ENCODE measurements at places on chromosomes 7 and 10. TPM values are rescaled to one million over a fixed set of nuclear protein-coding genes. Genes with fewer than 3 reads are reported as not detected.

DNA sequence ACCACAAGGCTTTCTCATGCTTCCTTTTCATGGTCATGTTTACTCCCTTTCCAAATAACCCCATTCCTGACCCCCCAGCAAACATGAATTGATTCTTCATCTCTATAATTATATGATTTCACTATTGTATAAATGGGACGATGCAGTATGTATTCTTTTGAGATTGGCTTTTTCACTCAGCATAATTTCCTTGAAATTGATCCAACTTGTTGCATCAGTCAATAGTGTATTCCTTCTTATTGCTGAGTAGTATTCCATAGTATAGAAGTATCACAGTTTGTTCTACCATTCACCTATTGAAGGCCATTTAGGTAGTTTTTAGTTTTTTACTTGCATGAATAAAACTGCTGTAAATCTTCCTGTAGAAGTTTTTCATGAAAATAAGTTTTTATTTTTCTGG, 264.7 kb downstream of the BAMBI start:
- no peak for DNase-seq

- DNase-seq = no peak
Measured at GRCh38 chr7:44754802-44755697, 6.4 kb downstream of the ZMIZ2 start.

DNA sequence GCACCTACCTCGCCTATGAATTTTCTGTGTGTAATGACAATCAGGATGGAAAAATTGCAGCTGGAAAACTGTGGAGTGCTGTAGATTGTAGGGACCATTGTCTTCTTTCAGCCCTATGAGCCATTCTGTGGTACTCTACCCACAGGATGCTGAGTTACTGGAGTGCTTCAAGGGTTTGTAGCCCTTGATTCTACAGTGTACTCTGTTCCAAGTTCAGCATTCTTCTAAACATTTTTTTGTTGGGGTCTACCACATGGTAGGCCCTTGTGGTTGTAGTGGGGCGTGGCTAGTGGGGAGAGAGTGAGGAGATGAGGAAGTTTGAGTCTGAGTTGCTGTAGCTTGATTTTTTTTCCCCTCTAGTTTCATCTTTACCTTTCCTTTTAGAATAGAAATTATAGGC, 33.5 kb downstream of the REEP3 start:
- DNase-seq = no peak

The C10orf62 gene
- total RNA-seq = not detected

- no peak for DNase-seq
Measured at GRCh38 chr10:114956466-114956865, 18.5 kb downstream of the TRUB1 start.

DNA sequence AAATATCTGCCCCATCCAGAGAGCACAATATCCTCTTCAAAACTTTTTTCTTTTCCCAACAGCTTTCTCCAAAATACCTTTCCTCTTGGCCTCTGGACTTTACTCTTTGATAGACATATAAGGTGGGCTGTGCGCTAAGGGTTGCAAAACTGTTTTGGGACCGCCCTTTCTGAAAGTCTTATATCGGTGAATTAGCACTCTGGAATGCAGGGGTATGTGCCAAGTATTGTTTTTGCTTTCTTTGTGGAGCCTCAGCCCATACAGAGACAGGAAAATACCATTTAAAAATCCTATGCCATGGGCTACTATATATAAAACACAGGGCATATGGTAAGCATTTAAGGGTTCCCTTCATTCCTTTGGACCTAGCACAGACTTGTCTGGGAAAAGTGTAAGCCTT, 37.7 kb downstream of the PPP1R17 start:
- no peak for DNase-seq

The CTBP2 gene
- 57.7 TPM for total RNA-seq

The AVPI1 gene
- 23.7 TPM for total RNA-seq

The IDI2 gene
- total RNA-seq = not detected

The FGL2 gene
- total RNA-seq = 77.9 TPM

The ACHE gene
- 7.8 TPM for total RNA-seq

- no peak for DNase-seq
Measured at GRCh38 chr10:69703256-69703655, 73.2 kb downstream of the FAM241B start.

DNA sequence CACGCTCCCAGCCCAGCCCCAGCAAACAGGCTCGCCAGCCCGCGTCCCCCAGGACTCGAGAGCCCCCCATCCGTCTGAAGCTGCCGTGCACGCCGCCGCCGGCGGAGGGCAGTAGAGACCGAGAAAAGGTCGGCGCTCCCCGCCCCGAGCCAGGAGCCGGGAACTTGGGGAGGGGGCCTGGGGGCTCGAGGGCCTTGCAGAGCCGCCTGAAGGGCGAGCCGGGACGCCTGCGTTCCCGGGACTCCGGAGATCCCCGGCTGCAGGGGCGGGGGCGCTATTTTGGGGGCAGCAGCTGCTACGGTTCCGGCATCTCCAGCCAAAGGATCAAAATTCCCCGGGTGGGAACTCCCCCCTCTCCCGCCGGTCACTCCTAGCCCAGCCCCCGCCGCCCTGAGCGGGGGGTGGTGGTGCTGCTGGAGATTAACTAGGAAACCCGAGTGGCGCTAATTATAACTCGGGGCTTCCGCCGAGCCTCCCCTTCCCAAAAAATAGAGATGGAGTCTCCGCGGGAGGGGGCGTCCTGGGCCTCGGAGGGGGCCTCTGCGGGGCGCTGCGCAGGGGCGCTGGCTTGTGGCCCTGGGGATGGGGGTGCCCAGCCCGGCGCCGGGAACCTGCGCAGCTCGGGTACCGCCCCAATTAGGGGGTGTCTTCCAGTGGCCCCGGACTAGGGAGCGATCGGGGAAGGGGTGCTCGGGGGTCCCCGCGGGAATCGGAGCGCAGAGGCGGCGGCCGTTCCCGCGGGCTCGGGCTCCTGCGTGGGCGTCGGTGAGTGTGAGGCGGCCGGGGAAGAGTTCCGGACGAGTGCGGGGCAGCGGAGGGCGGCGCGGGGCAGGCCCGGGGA, 608 bp downstream of the ACHE start:
- no peak for DNase-seq

The LIPJ gene
- not detected for total RNA-seq

The LGI1 gene
- not detected for total RNA-seq

DNA sequence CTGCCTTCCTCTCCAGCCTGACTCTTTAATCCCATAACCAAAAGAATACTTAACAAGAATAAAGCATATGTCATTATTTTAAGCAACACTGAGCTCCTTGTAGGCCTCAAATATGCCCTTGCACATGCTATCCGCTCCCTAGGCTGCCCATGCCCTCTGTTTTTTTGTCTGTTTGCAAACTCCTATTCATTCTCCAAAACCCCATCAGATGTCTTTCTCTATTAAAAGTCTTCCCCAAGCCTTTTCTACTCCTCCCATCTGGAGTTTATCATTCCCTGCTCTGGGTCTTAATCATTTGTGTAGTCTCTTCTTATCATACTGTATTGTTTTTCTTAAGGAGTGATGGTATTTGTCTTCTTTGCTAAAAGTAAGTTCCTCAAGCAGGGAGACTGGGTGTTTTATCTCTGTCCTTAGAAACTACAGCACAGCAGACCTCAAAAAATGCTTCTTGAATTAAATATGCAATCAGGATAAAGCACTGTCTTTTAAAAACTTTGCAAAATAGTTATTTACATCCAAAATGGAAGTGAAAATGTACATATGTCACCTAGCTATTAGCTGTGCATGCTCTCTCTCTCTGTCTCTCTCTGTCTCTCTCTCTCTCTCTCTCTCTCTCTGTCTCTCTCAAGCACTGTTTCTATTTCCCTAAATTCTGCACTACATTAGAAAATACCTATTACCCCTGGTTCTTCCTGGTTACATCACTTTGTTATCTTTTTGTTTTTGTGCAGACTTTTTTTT, 56.5 kb upstream of the OPALIN start:
- no peak for DNase-seq

- DNase-seq = no peak
Measured at GRCh38 chr7:101167645-101168411, 2.5 kb upstream of the VGF start.

The ABCB8 gene
- total RNA-seq = 50.8 TPM

GRCh38 chr10:11336722-11337162, 274.7 kb downstream of the USP6NL start:
- peak; percentile 42 for DNase-seq

The SLC18A3 gene
- not detected for total RNA-seq

- DNase-seq = no peak
Measured at GRCh38 chr10:56551037-56551436, 190.0 kb upstream of the ZWINT start.

DNA sequence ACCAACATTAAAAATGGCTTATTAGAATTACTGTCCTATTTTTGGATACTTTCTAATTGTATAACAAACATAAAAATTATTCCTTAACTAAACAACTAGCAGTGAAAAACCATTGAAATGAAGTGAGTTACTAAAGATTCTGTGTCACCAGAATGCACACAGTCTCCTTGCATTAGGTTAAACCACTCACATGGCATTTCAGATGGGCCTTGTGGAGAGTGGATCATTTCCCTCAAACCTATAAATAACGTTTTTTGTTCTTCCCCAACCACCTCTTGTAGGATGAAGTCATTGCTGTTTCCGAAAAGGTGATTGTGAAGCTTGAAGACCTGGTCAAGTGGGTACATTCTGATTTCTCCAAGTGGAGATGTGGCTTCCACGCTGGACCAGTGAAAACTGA, 38.4 kb downstream of the ARID5B start:
- no peak for DNase-seq

GRCh38 chr7:20543500-20543899, 72.0 kb upstream of the ABCB5 start:
- DNase-seq = no peak

The CYP2E1 gene
- 11.9 TPM for total RNA-seq

The ANKRD61 gene
- not detected for total RNA-seq

GRCh38 chr7:85525676-85526075, 338.8 kb upstream of the SEMA3D start:
- DNase-seq = no peak

- DNase-seq = no peak
Measured at GRCh38 chr7:19061331-19061730, 56.1 kb downstream of the TWIST1 start.

The DHTKD1 gene
- total RNA-seq = 12.6 TPM

The DLX5 gene
- total RNA-seq = not detected

The UCN3 gene
- not detected for total RNA-seq

DNA sequence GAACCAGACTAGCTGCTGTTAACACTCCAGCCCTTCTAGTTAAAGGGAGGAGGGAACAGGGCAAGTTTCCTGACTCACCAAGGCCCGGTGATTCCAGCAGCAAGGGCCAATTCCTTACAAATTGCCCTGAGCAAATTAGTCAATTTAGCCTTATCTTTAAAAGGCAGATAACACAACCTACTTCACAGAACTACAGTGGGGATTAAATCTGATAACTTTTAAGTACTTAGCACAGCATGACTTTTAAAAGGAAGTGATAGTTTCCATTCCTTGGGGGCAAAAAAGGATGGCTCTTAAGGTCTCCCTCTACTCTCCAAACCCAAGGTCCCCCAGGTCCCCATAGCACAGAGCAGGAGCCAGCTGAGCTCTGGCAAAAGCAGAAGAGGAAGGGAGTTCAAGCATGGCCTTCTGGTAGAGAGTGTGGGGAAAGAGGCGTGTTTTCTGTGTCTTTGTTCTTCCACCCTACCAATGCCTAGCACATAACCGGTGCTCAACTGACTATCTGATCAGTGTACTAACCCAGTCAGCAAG, 4.0 kb downstream of the CDCA7L start:
- no peak for DNase-seq

The GNGT1 gene
- total RNA-seq = not detected

DNA sequence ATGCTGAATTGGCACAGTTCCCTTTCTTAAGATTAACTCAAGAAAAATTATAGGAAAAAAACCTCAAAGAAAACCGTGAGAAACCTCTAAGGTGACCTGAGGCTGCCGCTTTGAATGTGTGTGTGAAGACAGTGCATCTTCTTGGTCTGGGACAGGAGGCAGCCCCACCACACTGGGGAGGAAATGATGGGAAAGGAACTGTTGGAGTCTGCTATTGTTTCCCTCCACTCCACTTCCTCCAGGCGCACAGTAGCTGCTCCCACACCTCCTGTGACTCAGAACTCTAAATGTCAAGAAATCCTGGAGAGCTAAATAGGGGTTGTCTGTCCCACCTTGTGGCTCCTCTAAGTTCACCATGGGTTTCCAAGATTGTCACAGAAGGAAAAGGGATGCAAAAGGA, 179.4 kb downstream of the PDE1C start:
- DNase-seq = no peak

- no peak for DNase-seq
Measured at GRCh38 chr10:34250722-34251121, 564.4 kb downstream of the PARD3 start.

- no peak for DNase-seq
Measured at GRCh38 chr10:6871128-6871527, 291.1 kb upstream of the PRKCQ start.

DNA sequence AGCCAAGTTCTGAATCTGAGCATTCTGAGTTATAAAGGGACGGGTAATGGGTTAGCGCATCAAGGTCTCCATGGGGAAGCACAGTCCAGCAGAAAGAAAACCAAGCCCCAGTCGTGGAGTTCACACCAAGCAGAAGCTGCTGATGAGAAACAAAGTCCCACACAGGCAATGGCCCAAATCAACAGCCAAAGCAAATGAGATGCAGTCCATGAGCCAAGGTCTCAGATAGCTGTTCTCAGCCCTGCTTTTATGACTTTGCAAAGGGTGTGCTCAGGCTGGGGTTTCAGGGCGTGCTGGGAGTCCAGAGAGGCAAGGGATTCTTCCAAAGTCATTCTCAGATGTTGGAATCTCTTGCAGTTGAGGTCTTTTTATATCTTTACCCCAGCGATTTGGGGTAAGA, 32.0 kb downstream of the THNSL1 start:
- DNase-seq = no peak

The GPR22 gene
- not detected for total RNA-seq

DNA sequence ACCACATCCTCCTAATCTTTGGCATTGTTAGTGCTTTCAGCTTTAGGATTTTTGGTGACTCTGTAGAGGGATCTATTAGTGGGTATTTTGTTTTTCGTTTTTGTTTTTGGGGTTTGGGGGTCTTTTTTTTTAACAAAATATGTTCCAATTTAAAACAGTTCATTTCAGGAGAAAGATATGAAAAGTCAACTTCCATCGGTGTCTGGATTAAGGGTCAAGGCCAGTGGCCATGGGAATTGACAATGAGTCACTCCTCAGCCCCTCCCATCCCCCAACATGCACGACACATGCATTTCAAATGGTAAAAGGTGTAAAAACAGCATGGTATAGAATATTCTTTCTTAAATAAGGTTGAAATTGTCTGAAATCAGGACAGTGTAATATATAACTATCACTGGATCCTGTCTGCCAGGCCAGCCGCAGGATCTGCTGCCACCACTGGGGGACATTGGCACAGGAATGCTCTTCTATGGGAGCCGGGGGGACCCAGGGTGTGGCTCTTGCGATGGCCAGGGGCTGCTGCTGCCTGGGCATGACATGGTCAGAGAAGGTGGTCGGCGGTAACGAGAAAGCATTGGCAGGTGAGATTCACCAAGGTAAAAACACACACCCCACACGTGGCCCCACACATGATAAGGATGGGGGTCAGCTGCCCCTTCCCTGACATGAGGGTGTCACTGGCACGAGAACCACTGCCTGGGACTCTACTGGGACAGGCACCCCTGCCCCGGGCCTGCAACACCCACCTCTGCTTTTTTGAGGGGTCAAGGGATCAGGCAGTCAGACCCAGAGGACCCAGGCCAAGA, 126.2 kb upstream of the KCTD7 start:
- DNase-seq = no peak

The ST7 gene
- 19.2 TPM for total RNA-seq

The NPVF gene
- not detected for total RNA-seq

Data from ascending aorta (tissue), 2 donors.